ENCODE measurements at places on chromosomes 16 and 17.

- DNase-seq, result peak; percentile 65
These were observed 38.3 kb upstream of the AKTIP start for GRCh38 chr16:53541326-53541725.

- DNase-seq, result no peak
These were observed 128.3 kb downstream of the CCDC144A start for GRCh38 chr17:16818340-16818739.

GRCh38 chr16:66099306-66099705, 267.2 kb upstream of the CDH5 start:
- DNase-seq, result no peak

- no peak for DNase-seq
These were observed 212.2 kb upstream of the FOXF1 start for GRCh38 chr16:86297866-86298757.

- no peak for DNase-seq
These were observed 26.6 kb upstream of the CORO6 start for GRCh38 chr17:29649359-29649758.

GRCh38 chr17:74523308-74523707, 8.0 kb downstream of the CD300LB start:
- DNase-seq, result no peak

DNA sequence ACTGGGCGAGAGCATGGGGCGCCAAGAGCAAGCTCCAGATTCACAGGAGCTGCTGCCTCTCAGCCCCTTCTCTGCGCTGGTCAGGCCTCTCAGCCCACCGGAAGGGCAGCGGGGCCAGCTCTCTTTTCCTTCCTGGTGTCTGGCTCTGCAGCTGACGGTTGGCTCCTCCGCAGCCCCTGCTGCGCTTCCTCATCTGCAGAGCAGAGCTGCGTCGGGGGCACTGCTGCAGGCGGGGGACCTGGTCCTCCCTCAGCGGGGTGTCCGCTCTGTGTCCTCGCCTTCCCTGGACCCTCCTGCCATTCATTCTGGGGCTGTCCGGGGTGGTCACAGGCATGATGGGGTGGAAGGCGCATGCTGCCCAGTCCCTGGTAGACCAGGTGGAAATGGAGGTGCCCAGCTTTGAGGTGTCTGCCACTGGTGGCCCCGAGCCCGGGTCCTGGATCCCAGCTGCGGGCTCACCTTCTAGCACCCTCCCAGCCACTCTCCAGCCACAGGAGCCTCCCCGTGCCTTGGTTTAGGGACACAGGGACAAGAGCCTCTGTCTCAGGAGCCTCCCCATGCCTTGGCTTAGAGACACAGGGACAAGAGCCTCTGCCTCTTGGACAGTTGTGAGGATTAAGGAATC, 84.8 kb downstream of the IRF8 start:
- no peak for DNase-seq

- no peak for DNase-seq
These were observed 76.1 kb upstream of the CDH5 start for GRCh38 chr16:66290431-66290830.

DNA sequence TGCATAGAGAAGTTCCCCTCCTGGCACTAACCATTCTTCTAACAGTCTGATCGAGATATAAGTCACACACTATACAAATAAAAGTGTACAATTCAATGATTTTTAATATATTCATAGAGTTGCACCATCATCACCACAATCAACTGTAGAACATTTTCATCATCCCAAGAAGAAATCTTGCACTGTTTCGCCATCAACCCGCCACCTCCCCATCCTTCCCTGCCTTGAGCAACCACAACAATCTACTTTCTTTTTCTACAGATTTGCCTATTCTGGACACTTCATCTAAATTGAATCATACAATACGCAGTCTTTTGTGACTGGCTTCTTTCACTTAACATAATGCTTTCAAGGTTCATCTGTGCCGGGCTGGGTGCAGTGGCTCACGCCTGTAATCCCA, 33.0 kb upstream of the GUCY2D start:
- DNase-seq, result no peak

GRCh38 chr17:58005031-58005727, 1.9 kb downstream of the SRSF1 start:
- no peak for DNase-seq

DNA sequence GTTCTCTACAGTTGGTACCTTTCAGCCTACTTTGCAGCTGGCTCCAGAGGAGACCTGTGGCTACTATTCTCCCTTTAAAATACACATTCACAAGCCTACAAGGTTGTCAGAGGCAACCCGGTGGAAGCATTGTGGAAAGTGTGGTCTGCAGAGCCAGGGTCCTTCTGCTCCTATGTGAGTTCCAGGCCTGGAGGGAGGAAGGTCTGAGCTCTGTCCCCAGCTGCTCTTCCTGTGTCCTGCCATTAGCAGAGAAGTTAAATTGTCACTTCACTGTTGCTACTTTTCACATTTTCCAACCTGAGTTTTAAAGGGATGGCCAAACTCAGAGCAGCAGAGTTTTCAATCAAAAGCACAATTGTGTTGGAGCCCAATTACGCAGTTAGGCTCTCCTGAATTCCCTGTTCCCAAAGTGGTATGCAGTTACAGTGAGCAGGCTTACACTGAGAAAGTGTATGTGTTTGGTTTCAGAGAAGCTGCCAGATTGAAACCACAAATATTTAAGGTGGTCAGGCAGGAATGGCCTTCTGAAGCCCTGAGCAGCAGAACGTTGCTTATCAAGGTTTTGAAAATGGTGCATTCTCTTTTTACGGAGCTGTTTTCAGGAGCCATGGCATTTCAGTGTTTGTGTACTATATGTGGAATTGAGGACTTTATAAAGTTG, 25.0 kb downstream of the MAP3K3 start:
- peak; percentile 74 for DNase-seq

DNA sequence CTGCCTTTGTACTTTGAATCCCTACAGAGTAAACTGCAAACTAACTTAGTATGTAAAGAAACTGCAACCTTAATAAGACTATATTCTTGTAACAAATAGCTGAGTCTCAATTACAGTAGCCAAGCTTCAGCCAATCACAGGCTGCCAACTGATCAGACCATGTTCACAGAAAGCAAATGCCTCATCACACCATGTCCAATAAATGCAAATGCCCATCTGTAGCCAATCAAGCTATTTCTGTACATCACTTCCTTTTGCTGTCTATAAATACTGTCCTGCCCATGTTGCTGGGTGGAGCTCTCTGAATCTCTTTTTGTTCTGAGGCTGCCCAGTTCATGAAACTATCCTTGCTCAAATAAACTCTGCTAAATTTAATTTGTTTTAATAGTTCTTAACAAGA, 531.7 kb upstream of the TOM1L1 start:
- no peak for DNase-seq

GRCh38 chr17:29557739-29558116, 9.1 kb downstream of the ABHD15 start:
- no peak for DNase-seq

DNA sequence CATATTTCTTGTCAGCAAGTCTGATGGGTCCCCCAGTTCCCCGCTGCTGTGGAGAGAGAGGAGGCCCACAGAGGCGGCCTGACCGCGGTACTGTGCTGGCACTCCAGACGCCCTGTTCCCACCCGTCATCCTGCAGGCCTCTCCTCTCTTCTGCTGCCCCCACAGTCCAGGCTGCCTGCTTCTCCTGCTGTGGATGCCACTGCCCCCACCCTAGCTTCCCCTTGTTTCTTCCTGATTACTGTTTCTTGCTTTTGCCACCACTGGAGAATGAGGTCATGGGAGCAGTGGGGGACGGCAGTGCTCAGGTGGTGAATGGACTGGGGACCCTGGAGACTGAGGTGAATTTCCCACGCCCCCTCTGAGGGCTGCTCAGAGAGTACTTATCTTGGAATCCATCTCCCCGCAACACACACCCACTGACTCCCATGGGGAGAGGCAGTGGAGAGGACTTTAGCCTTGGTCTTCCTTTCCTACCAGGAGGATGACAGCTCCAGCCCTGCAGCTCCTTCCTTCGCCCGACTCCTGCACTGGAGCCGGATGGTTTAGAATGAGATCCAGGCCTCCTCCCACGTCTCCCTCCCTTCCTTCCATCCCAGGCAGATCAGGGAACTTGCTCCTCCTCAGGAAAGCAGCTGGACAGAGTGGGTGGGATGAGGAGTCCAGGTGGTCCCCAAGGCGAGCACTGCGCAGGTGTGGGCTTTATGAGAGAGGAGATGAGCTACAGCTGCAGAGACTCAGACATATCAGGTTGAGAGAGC, 60.4 kb downstream of the PLXDC1 start:
- DNase-seq, result no peak

DNA sequence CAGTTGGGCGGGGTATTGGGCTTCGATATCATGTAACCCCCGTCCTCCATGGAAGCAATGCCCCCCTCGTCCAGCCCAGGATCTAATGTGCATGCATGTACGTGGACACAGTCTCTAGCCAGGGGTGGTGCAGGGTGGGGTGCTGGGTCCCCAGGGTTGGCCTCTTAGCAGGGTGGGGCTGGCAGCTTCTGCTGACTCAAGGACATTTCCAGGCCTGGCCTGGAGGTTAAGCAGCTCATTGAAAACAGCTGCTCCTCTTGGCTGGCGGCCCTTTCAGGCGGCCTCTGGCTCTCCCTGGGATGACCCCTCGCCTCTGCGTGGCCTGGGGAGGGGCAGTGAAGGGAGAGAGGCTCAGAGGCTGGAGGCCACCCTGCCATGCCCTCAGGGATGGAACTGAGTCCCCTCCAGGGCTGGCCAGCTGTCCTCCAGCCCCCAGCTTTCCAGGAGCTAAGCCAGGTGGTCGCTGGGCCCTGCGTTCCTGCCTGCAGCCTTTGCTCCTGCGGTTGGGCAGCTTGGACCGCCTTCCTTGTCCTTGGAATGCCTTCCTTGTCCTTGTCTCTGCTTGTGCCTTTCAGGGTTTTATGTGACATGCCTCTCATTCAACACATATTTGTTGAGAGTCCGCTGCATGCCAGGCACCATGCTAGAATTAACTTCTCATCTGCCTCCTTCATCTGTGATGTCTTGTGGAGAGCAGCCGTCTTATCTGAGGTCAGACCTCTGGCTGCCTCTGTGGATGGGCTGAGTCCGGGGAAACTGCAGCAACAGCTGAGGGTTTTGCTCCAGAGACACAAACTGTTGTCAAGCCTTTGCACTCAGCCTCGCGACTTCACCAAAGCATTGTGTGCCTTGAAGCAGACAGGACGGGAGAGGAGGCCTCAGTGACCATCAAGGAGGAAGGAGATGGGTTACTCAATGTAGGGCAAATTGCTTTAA, 26.6 kb downstream of the MRC2 start:
- no peak for DNase-seq

GRCh38 chr17:41301916-41302901, at the start of gene KRTAP29-1:
KRTAP29-1 (minus strand) TSS chr17:41302851; CDS start chr17:41302851, 0 bp downstream.
- DNase-seq, result no peak

GRCh38 chr17:28497931-28498330, 8.2 kb upstream of the FOXN1 start:
- no peak for DNase-seq

- DNase-seq, result no peak
These were observed 158.7 kb downstream of the KATNIP start for GRCh38 chr16:27708651-27709050.

DNA sequence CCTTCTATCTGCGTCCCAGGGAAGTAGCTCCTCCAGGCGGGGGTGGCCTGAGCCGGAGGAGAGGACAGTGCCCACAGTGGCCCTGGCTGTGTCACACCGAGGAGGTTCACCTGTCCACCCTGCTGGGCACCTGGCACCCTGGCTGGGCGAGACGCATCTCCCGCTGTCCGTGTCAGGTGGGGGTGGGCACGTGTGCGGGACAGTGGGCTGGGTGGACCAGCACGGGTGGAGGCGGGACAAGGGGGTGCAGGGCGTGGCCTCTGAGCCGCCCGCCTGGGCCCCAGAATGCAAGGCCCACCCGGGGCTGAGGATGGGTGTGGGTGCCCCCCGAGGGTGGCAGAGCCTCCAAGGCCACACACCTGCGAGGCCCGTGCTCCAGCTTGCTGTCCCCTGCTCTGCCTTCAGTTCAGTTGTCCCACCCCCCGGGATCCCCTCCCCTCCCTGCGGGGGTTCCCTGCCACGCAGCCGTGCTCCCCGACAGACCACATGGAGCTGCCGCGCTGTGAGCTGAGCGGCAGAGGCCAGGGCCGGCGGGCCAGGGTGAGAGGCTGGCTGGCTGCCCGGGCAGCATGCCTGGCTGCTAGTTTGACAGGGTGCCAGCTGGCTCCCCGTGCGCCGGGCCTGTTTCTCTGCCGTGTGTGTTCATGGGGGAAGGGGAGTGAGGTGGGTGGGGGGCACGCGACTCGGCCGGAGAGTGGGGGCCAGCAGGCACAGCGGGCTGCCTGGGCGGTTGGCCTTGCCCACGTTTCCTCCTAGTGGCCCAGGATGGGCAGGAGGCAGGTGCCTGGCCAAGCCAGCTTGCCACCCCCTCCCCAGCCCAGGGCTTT, 33.9 kb downstream of the BAHCC1 start:
- peak; percentile 77 for DNase-seq

DNA sequence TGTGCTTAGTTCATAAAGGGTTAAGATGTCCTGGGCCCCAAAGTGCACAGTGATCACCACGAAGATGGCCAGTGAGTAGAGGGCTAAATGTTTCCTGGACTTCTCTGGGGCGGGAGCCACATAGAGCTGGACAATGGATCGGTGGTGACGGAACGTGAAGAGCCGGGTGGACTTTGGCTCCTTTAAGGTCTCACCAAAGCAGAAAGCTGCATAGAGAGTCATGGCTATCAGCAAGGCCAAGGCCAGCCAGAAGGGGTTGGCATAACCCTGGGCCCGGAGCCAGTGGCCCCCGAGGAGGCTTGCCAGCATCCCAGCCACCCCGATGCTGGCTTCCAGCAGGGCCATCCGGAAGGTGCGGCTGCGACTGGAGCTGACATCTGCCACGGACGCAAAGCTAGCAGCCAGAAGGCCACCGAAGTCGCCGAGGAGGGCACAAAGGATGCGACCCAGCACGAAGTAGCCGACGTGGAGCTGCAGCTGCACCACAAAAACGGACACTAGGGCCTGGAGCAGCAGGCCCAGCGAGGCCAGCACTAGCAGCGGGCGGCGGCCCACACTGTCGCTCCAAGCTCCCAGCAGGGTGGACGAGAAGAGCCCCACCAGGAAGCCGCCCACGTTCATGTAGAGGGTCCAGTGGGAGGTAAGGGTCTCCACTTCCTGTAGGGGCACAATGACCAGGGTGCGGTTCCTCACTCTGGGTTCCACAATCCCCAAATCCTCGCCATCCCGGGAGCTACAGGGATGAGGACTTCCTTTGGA, 1.0 kb downstream of the SLC46A1 start:
- DNase-seq, result no peak

DNA sequence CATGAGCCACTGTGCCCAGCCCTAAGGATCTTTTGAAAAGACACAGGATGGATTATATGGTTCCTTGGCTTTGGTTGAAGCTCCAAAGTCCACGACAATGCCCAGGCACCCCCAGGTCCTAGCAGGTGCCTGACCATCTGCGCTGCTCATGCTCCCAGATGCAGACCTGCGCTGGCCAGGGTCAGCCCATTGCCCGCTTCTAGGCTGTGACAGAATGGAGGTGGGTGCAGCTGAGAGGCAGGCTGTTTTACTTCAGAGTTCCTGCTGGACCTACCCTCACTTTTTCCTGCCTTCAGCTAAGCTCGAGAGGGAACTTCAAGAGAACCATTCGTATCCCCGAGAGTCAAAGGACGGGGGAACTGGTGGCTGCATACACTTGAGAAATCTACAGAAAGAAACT, 60.5 kb downstream of the AMFR start:
- no peak for DNase-seq

- DNase-seq, result no peak
These were observed 1.2 kb downstream of the CBX2 start for GRCh38 chr17:79779084-79779529.

GRCh38 chr17:61411011-61411260, 11.3 kb downstream of the TBX2 start:
- DNase-seq, result no peak
